ENCODE measurements at places on chromosomes 2 and 18.
A peak's percentile ranks its signal among the peaks of the same experiment; 100 is the strongest.

- DNase-seq, result no peak
Measured at GRCh38 chr2:66317268-66317890, 117.5 kb upstream of the MEIS1 start.

- DNase-seq, result no peak
Measured at GRCh38 chr18:33375829-33376228, 64.7 kb downstream of the CCDC178 start.

- DNase-seq, result no peak
Measured at GRCh38 chr18:31591628-31592027, at the start of gene TTR. TTR (plus strand) TSS chr18:31591877; CDS start chr18:31591903, 26 bp downstream.

DNA sequence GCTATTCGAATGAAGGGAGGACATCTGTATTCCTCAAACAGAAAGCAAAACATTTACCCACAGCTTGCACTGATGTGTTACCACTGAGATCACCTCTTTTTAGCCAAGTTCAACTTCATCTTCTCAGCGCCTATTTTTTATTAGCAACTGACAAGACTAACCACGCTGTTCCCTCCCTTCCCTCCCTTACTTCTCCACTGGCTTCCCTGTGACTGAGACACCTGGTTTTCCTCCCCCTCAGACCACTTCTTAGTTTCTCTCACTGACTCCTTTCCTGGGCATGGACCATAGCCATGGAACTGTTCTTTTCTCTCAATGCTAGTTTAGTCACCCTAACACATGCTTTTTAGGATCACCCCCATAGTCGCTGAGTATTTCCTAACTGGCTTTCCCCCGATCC, 3.3 kb downstream of the L3MBTL4 start:
- DNase-seq, result no peak

- no peak for DNase-seq
Measured at GRCh38 chr2:231367178-231367577, 28.3 kb upstream of the B3GNT7 start.

- peak; percentile 92 for DNase-seq
Measured at GRCh38 chr2:191635333-191636234, 42.4 kb upstream of the NABP1 start.

DNA sequence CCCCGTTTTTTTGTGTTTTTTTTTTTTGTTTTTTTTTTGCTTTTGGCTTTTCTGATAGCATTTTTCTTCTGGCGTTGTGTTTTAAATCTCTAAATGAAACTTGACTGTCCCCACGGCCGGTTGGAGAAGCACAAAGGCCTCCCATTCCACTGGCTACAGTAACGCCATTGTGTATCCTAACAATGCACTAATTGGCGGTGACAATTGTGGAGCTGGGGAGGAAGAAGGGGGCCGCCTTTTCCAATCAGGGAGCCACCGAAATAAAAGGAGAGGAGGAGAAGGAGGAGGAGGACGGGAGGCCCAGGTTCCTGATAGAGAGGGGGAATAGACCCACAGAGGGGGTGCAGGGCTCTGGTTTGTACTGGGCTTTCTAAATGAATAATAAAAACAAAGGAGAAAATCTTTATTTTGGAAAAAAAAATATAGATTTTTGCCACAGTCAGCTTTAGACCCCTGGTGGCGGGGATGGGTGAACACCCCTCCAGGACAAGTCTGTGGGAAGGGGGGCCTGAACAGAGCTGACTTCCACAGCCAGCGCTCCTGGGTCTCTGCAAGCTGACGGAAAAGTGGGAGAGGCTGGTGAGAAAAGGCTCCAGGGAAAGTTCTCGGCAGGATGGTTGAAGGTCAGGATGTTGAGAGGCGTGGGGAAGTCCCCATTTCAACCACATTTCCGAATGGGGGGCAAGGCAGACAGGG, 43.7 kb upstream of the FZD5 start:
- no peak for DNase-seq

- no peak for DNase-seq
Measured at GRCh38 chr2:122754561-122754960, 999.1 kb downstream of the TSN start.

DNA sequence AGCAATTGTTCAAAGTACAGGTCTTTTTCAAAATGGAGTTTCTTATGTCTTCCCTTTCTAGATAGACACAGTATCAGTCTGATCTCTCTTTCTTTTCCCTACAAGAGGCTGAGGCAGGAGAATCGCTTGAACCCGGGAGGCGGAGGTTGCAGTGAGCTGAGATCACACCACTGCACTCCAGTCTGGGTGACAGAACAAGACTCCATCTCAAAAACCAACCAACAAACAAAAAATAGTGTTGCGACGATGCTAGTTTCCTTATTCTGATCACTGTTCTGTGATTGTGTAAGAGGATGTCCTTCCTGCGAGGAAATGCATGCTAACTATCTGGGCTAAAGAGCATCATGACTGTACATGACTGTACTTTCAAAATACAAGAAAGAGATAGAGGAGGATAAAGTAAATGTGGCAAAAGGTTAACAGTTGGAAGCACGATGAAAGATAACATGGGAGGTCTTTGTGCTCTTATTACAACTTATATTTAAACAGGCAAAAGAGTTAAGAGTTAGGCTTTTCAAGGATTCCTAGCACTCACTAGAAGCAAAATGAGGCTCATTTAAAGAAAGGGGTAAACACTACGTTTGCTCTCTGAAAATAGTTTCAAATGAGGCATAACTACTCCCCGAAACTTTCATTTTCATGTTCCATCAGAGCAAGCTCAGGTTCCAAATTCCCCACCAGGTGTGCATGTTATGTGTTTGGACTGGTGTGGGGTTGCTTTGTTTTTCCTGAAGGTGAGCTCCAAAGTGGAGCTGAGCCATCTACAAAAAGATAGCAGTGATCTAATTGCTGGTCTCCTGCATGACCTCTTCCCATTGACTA, 23.8 kb downstream of the SOWAHC start:
- no peak for DNase-seq

DNA sequence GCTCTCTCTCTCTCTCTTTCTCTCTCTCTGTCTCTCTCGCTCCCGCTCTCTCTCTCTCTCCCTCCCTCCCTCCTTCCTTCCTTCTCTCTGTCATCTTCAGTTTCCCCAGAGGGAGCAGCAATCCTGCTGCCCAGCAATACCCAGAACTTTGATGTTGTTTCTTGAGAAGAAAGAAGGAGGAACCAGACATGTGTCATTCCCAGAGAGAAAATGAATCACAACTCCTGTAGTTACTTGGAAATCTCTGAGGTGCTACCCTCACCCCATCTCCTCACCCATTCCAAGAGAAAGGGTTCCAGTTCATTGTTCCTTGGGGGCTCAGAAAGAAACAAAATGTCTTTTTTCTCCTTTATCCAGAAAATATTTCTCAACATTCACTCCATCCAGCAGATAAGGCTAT, 449.1 kb downstream of the TNS1 start:
- no peak for DNase-seq

Measured in astrocyte of the spinal cord (primary cell).